Activated CD4-positive, alpha-beta memory T cell treated with anti-CD3 and anti-CD28 coated beads for 36 hours (primary cell): ENCODE measurements at places on chromosomes 12 and 14. TPM values are rescaled to one million over a fixed set of nuclear protein-coding genes. Genes with fewer than 3 reads are reported as not detected.

CISTR gene
- not detected for total RNA-seq

PIWIL1 gene
- not detected for total RNA-seq

LMO3 gene
- not detected for total RNA-seq

DNA sequence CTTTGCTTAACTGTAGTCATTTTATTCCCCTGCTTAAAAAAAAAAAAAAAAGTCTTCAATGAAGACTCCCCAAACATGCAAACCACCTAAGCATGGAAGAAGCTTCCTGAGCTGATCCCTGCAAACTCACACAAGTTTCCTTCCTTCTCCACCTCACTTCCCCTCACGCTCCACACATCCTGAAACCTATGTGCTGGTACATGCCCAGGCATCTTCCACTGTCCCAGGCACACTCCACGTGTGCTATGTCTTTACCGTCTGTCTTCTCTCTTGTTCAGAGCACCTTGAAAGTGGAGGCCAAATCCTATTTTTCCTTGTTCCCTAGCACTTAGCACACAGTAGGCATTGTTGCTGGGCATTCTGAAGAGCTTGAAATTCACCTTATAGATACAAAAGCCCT, 13.4 kb downstream of the LRIG3 start:
- no peak for DNase-seq

DNA sequence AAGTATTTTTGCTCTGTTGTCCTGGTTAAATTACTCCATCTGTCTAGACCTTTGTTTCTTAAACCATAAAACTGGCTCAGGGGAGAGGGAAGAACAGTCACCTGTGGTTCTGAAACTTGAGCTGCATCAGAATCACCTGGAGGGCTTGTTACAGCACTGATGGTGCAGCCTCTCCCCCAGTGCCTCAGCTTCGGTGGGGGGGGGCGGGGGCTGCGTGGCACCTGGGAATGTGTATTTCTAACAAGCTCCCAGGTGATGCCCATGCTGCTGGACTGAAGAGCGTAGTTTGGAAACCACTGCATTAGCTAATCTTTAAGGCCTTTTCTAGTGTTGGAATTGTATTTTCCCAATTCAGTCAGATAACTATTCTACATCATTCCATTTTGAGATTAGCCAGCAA, 42.7 kb downstream of the GPHB5 start:
- DNase-seq: no peak

DNA sequence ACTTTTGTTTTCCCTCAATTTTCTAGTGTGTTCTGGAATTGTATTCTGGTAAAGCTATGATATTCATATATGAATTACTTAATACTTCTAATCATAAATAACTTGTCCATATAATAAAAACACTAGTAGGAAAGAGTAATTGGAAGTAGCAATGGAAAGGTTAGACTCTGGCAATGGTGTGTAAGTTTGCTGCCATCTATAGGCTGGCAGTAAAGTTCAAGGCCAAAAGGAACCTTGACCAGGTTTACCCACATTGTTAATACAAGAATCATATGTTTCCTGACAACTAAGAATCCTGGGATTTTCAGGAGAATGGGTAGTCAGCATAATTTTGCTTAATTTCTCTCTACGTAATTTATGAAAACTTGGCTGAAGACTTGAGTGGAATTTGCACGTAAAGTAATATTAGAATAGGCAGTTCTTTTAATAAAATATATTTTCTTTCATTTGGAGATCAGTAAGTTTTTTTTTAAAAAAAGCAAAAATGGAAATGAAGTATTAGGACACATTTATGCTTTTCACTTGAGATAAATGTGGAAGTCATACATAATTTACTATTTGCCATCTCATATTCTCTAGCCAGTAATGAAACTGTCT, 926.7 kb downstream of the GALC start:
- no peak for DNase-seq

DNA sequence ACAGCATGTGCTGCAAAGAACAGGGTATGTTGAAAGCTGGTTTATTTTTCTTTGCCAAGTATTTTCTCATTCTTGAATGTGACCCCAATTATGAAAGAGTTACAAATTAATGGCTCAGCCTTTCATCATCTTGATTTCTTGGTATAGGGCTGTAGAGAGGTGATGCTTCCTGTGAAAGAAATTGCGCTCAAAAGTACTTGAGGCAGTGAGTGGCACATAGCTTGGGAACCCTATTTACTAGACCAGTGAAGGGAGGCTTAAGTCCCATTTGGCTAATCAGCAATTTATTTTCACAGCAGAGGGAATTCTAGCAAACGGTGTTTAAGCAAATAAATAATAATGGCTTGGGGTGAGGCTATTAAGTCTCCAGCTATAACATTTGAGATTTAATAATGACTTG, 153.9 kb upstream of the MIS18BP1 start:
- DNase-seq: no peak
